ENCODE measurements at places on chromosomes 12 and 14.
A peak's percentile ranks its signal among the peaks of the same experiment; 100 is the strongest.

- DNase-seq, result peak; percentile 79
These were observed 29.0 kb downstream of the SERPINA11 start for GRCh38 chr14:94423453-94424056.

DNA sequence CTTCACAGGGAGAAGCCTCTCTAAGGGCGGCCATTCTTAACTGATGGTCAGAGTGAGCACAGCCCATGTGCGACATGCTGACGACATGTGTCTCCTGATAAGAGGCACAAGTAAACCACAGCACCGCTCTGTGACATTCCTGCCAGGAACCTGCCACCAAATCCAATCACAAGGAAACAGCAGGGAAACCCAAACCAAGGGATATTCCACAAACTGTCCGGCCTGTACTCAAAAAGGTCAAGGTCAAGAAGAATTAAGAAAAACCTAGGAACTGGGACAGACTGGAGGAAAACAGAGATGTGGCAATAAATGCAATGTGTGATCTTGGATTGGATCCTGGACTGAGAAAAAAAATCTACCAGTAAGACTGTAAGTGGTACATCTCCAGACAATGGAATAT, 91.9 kb downstream of the SYNE3 start:
- no peak for DNase-seq

GRCh38 chr14:20971705-20972021, 16.4 kb downstream of the RNASE2 start:
- DNase-seq, result no peak

DNA sequence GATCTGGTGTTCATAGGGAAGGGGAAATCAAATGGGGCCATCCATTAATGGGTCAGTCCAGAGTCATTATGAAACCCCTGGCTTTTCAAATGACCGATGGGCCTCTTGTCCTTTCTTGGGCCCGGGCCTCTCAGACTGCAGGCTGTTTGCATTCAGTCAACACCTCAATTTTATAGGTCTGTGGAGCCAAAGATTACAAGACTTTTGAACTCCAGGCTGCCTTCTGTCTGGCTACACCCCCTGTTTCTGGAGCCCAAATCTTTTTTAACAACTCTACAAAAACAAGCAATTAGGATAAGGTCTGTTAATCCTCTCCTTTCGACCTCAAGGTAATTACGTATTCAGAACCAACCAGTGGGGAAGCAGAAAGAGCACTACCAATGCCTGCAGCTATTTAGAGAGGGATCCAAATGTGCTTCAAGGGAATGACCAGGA, 35.6 kb downstream of the DUSP6 start:
- DNase-seq, result no peak

DNA sequence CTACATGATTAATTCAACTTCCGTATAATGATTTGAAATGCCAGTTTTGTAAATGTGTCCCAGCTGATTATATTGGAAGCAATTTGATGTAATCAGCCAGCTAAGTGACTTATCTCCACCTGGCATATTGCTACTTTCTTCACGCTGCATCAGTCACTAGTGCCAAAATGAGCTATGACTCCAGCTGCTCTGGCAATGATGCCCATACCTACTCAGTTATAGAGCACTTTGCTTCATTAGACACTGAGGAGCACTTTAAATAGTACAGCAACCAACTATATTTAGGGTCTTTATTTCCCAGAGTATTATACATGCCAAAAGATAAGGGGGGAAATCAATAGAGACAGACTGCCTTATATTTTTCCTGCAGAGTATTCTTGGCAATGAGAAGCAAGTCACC, 67.9 kb upstream of the LIN7A start:
- DNase-seq, result no peak

DNA sequence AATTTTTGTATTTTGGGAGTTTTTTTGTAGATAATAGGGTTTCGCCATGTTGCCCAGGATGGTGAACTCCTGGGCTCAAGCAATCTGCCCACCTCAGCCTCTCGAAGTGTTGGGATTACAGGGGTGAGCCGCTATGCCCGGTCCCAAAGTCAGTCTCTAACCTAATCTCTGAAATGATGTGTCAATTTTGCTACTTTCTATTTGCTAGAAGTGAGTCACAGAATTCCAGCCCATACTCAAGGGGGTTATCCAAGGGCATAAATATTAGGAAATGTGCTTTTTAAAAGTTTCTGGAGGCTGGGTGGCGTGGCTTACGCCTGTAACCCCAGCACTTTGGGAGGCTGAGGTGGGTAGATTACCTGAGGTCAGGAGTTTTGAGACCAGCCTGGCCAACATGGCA, 40.5 kb downstream of the RESF1 start:
- no peak for DNase-seq

- DNase-seq, result no peak
These were observed 259.0 kb downstream of the CCDC59 start for GRCh38 chr12:82099216-82099615.

- DNase-seq, result no peak
These were observed 365.7 kb downstream of the FLRT2 start for GRCh38 chr14:85895603-85896002.

- peak; percentile 71 for DNase-seq
These were observed 16.2 kb downstream of the CLMN start for GRCh38 chr14:95303552-95303951.
